Activated CD4-positive, alpha-beta T cell treated with anti-CD3 and anti-CD28 coated beads, Interleukin-2, amount 50 U/mL, for 4 hours (primary cell): ENCODE measurements at places on chromosomes 6 and 20.

DNA sequence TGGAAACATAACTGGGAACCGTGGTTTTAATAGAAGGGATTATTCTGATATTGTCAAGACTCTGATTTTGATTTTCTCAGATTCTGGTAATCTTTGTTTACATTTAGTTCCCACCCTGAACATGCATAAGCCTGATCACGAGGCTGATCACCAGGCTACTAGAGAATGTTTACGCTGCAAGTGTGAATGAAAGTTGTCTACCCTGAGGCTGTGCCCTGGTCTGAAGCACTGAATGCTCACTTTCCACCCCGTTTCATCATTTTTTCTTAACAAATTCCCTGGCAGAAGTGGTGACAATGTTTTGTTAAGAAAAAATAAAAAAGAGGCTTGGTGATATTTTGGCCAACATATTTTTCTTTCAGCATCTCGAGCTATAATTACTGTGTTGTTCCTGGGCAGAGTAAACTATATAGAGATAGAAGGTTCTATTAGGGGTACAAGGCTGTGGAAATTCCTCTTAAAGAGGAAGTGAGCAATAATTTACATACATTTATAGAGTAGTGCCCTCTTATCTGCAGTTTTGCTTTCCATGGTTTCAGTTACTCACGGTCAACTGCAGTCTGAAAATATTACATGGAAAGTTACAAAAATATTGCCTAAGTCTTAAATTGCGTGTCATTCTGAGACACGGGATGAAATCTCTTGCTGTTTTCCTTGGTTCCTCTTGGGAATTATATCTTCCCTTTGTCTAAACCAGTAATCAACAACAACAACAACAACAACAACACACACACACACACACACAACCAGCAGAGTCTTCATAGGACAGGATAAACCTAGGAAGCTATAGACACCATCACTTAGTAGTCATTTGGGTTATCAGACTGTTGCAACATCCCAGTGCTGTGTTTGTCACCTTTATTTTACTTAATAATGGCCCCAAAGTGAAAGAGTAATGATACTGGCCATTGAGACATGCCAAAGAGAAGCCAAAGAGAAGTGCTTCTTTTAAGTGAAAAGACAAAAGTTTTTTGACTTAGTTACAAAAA lies 566.6 kb upstream of the CITED2 start:
- DNase-seq = no peak

DNA sequence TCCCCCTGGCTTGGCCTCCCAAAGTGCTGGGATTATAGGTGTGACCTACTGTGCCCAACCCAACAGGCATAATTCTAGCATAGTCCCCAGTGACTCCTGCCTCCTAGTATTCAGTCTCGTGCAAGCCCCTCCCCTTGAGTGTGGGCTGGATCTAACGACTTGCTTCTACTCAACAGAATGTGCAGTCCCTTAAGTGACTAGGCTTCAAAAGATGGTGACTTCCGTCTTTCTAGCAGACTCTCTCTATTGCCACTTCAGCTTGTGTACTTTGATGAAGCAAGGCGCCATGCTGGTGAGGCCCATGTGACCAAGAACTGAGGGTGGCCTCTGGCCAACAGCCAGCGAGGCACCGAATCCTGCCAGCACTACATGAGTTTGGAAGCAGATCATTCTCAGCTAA lies 109.6 kb upstream of the TRAF3IP2 start:
- DNase-seq = peak; percentile 40

DNA sequence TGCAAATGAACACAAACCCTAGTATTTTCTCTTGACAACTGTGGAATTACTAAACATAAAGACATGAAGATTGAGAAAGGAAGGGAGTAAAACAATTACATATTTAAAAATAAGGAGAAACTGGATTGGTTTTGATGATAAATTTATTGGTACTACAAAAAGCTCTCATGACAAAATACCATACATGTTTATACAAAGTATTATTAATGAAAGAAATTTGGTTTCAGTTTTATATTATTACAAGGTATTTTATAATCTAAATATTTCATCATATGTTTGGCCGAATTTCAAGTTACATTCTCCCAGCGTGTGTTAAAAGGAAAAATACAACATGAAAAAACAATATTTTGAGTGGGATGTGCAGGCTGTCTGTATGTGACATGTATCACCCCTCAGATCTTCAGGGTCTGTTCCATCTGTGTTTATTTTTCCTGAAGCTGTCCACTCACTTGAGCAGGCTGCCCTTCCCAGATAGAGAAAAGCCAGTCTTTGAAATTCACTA lies 568.4 kb downstream of the NKAIN2 start:
- DNase-seq = no peak

GRCh38 chr20:18176318-18176785 lies 38.7 kb downstream of the KAT14 start:
- no peak for DNase-seq

GRCh38 chr6:158324136-158324535 lies 11.9 kb downstream of the TULP4 start:
- no peak for DNase-seq

GRCh38 chr6:16711546-16712254 lies 49.6 kb downstream of the ATXN1 start:
- peak; percentile 40 for DNase-seq

- DNase-seq = no peak
Measured at GRCh38 chr20:59657459-59658046, 53.2 kb downstream of the PHACTR3 start.

DNA sequence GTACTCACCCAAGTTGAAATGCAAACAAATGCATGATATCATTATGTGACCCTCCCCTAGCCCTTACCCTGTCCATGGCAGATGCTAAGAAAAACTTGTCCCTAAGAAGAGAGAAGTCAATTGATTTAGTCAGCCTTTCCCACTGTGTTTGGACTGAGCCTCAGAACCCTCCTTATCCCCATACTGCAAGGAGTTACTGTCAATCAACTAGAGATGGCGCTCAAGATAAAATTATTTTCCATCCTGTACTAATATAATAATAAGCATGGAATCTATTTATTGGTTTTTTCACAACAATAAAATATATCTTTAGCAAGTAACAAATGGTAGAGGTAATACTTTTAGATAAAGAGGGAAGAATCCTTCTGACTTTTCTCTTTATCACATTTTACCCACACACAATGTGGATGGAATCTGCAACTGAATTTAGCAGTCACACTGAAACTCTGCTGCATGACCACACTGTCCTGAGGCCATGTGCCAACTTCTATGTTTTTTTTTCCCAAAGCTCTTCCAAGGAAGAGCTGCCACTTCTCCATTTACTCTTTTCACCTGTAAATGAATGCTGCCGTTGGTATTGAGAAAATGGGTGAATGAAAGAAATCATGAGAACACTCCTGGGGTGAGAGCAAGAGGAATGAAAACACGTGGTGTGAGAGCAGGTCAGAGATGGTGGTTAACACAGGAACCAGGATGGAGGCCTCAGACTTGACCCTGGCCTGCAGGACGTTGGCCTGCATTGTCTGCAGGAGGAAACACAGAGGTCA lies 10.5 kb downstream of the NT5E start:
- DNase-seq = no peak
